NCI-H82 (cell line): ENCODE measurements at places on chromosomes 2 and 18.

DNA sequence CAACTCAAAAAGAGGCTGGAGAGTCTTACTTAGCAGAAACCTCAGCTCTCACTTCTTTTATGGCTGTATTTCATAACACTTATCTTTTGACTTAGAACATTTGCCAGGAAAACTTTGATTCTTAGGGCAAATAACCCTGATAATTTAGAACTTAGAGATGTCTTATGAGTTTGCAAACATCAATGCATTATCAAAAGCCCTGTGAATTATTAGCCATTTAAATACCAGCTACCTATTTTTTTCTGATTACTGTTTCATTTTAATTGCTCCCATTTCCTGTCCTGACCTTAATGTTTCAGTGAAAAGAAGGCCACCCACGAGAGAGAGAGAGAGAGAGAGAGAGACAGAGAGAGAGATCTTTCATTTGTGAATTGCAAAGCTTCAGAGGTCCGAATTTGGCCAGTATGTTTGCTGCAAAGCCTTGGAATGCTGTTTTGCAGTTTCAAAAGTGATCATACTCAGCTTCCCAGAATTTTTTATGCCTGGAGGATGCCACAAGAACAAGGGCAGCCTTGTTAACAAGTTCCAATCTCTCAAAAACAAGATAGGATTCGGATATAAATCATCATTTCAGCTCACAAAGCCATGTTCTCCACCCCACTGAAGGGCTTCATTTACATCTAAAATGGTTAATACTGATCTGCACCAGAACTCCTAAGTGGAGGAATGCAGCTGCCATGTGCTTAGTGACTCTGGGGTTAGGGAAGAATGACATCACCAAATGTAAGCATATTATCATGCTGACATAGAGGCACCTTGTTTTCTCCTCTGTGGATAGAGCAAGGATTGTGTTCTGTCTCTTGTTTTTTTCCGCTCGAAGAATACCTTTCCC is 478.2 kb downstream of the ARHGAP15 start:
- DNase-seq = peak; percentile 30

GRCh38 chr2:41180387-41180786 is 728.5 kb upstream of the SLC8A1 start:
- no peak for DNase-seq

DNA sequence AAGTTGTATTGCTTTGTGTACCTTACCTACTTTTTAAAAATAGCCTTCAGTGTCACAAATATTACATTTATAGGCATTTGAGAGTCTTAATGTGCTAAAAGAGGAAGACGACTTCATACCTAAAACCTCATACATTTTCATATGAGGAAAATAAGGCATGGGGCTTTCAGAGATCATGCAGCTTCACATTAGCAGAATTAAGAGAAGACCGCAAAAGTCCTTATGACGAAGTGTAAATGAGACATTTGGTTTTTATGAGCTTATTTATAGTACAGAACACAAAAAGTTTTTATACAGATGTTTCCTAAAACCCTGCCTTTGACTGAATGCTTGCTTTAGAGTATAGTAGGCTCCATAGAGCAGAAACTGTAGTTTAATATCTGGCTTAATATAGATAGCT is 10.1 kb upstream of the CCDC138 start:
- DNase-seq = no peak

GRCh38 chr2:234518986-234519642 is 22.2 kb upstream of the ARL4C start:
- DNase-seq = no peak

- DNase-seq = no peak
These were observed 65.2 kb upstream of the SMAD2 start for GRCh38 chr18:47995654-47996053.

GRCh38 chr2:64626963-64627760 is 26.6 kb downstream of the SERTAD2 start:
- DNase-seq = peak; percentile 97

DNA sequence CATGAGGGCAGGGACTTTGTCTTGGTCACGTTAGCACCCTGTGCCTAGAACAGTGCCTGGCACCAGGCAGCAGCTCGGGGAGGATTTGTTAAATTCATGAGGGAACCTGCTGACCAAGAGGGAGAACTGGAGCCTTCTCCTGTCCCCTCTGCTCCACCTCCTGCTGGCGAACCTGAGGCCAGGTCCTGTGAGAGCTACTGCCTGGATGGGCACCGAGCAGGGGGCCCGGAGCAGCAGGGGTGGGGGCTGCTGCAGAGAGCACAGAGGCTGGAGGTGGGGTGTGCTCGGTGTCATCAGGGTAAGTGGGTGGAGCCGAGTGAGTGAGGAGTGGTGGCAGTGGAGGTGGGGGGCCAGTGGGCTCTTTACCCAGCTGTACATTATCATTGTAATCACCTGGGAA is 52.1 kb upstream of the FAHD2A start:
- DNase-seq = no peak

GRCh38 chr2:134717286-134718022 is 1.3 kb downstream of the TMEM163 start:
- DNase-seq = peak; percentile 33

DNA sequence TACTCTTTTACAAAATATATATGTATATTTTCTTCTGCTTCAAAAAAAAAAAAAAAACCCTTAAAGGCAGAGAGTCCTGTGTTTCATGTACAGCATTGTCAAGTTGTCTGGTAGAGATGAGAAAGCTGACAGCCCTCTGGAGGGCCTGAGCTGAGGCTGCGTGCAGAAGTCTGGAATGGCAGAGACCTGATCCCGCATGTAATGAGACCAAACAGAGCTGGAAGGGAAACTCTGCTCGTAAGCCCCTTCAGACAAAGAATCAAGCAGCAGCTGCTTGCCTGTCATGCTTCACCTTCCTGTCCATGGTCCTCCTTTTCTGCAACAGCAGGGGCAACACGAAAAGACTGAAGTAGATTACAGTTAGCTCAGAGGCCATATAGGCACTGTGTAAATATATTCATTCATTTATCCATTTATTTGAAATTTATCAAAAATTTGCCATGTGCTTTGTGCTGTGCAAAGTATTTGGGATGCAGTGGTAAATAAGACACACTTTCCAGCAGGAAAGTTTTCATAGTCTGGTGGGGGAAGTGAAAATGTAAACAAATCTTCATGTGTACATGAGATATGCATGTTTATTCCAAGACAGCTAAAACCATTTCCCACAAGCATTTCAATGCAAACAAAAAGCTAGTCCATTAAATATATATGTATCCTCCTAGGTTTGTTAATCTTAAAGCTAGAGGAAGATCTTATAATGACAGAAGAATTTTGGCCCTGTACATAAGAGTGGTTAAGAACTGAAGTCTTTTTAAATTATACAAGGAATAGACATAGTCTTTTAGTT is 912.7 kb downstream of the CPS1 start:
- DNase-seq = peak; percentile 12

- DNase-seq = no peak
These were observed 264.0 kb downstream of the LRATD1 start for GRCh38 chr2:14896330-14897030.

GRCh38 chr18:12308386-12309100 is 502 bp downstream of the TUBB6 start:
- peak; percentile 78 for DNase-seq

DNA sequence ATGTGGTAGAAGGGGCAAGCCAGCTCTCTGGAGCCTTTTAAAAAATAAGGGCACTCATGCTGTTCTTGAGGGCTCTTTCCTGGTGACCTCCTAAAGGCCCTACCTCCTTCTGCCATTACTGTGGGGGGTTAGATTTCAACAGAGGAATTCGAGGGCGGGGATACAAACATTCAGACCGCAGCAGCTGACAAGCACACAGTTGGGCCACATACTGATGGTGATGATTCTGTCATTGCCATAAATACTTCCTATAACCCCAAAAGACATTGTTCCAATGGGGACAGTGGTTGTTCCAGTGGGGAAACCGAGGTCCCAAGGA is 67.0 kb downstream of the TSHZ1 start:
- no peak for DNase-seq

DNA sequence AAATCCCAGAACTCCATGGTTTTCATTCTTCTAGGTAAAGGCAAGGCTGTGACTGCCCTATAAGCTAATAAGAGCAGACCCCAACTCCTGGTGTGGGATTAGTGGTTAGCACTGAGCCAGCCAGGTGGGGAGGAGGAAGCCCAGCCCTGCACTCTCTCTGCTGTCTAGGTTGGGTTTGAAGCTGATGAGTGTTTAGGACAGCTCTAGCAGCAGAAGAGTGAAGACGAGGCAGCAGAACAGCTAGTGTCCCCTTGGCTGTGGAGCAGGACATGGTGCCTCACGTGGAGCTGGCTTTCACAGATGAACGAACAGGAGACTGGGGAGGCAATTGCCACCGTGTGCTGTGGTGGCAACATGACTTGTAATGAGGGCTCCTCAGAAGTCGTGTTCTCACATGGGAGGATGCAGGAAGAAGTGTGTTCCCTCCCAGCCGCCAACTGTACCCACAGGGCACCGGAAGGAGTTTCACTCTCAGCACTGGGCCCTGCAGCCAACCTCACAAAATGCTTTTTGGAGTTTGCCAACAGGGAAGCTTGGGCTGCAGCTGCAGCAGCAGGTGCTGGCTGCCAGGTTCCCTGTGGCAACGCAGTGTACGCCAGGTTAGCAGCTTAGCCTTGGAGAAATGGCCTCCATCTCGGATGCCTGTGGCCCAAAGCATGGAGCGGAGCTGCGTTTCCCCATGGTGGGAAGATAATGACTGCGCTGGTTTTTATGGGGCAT is 328.2 kb downstream of the SETBP1 start:
- peak; percentile 4 for DNase-seq

DNA sequence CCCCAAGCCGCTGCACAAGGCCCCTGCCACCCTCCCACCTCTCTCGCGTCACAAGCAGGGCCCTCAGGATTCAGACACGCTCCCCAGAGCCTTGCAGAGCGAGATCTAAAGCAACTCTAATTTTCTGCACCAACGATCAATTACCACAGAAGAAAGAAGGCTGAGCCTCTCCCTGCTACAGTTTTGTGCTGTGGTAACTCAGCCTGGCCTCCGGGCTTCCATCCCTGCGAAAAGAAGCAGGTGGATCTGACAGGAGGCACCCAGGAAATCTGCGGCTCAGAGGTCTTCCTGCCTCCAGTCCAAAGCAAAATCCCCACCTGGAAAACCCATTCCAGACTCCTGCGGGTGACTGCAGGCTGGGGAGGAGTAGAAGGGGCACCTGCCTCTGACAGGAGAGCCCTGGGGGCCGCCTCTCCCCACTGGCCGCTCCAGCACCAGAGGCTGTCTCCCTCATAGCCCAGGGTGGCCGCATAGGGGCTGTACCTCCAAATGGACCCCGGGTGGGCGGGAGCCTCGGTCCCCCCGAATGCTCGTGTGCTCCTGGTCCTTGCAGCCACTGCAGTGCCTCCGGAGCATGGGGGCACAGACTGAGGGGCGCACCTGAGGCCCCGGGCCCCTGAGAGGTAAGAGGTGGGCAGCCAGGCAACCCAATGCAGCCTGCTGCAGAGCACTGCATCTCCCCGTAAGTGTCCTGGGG is 31.0 kb downstream of the PXDN start:
- no peak for DNase-seq

- DNase-seq = no peak
These were observed 304.0 kb downstream of the MBD2 start for GRCh38 chr18:53920312-53921075.

DNA sequence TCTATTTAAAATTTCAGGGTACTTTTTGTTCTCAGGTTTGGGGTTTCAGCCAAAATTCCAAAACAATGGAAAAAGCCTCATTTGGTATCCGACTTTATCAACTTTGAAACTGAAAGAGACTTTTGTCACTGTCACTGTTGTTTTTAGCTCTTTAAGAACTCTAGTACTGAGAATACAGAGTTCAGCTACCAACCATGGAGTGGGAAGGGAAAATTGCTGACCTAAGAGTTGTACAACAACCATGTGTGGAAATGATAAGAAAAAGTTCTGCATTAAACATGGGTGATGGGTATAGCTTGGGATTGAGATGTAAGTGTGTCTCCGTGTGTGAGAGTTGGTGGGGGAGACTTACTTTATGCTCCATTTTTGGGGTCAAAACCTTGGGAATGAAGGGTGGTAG is 206.6 kb upstream of the LRATD1 start:
- no peak for DNase-seq

GRCh38 chr2:98815795-98816194 is 84.9 kb upstream of the MGAT4A start:
- DNase-seq = no peak

- DNase-seq = no peak
These were observed 121.3 kb downstream of the FMNL2 start for GRCh38 chr2:152456262-152456661.

DNA sequence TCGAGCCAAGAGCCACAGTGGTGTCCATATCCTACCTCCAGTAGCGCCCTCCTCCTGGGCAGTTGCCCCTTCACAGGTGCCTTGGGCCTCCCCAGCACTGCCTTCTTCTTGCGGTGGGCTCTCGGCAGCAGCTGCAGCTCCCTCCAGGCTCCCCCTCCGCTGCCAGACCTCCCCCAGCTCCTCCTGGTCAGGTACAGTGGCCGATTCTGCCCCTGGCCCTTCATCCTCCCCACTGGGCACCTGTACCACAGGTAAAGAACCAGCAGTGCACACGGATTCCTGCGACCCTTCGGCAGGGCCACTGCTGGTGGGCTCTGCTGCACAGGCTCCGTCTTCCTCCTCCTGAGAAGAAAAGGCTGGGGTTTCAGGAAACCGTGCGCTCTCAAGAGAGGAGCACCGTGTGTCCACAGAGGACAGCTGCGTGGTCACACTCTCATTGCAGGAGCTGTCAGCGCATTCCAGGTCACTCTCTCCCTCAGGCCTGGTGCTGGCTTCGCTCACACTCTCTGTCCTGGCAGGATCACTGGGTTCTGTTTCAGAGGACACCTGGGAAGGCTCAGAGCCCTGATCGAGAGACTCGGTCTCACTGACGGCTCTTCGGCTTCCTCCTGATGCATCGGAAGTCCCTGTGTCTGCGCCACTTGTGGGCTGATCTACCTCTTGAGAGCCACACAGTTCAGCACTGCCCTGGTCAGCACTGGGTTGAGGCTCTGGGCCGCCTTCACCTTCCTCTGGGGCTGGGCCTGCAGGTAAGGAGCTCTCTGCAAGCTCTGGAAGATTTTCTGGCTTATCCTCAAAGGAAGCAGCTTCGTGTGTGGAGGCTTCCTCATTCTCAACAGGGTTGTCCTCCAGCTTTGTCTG is 147.4 kb upstream of the STK17B start:
- no peak for DNase-seq

DNA sequence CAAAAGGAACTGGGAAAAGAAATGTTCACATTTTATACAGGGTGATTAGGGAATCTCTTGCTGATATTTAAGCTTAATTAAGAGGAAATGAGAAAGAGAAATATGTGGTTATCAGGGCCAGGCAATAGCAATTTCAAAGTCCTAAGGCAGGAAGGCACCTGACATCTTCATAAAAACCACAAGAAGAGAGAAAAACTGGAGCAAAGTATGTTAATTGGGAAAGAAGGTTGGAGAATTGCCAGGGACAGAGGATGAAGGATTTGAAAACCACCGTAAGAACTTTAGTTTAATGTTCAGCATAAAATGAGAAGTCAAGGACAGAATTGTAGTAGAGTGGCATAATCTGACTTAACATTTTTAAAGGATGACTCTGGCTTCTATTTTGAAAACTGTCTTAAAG is 691.8 kb upstream of the NRXN1 start:
- no peak for DNase-seq

- no peak for DNase-seq
These were observed 32.0 kb upstream of the CNGA3 start for GRCh38 chr2:98314251-98314650.
